ENCODE measurements at places on chromosomes 5 and 9.

- DNase-seq = no peak
These were observed 1892.1 kb downstream of the MAT2B start for GRCh38 chr5:165397516-165397915.

GRCh38 chr9:94948567-94949235 is 222.2 kb downstream of the AOPEP start:
- DNase-seq = no peak

GRCh38 chr5:119630752-119631440 is 1.5 kb downstream of the FAM170A start:
- no peak for DNase-seq

- DNase-seq = no peak
These were observed 82.2 kb upstream of the RFX3 start for GRCh38 chr9:3608011-3608410.

- DNase-seq = no peak
These were observed 16.2 kb downstream of the PCDH12 start for GRCh38 chr5:141941779-141942178.

DNA sequence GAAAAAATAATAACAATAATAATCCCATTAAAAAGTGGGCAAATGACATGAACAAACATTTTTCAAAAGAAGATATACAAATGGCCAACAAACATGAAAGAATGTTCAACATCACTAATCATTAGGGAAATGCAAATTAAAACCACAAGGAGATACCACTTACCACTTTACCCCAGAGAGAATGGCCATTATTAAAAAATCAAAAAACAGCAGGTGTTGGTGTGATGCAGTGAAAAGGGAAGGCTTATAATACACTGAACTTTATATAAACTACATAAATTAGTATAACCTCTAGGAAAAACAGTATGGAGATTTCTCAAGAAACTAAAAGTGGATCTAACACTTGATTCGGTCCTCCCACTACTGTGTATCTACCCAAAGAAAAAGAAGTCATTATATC is 81.9 kb downstream of the DROSHA start:
- DNase-seq = no peak

- DNase-seq = no peak
These were observed 23.3 kb downstream of the MCTP1 start for GRCh38 chr5:95261437-95262175.

DNA sequence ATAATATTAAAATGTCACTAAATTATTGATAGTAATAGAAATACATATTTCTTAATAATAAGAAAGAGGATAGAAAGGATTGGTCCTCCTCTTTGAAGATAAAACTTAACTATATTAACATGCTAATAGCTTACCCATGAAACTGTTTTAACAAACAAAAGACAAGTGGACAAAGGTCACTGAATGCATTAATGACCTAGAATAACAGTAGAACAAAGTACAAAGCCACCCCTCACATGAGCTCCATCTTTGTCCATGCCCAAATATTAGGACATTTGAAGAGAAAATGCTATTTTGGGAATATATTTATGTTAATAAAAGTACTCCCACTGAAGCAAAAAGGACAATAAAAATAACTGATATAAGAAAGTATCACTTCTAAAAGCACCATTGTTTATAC is 34.1 kb upstream of the SLC22A5 start:
- DNase-seq = no peak

DNA sequence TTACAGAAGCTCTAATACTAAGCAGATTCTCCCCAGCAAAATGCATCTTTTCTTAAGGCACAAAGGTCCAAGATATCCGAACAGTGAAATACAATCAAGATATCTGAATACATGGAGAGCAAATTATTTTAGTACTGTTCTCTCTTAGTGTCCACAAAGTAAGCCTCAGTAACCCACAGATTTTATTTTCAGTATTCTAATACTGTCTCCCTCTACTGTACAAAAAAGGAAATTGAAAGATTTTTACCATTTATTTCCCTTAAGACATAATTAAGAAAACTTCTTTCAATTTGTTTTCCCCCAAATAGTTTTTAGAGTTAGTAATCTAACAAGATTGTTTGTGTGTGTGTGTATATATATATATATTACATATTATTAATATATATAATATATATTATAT is 24.7 kb upstream of the NOL6 start:
- no peak for DNase-seq

GRCh38 chr5:78845470-78845869 is 139.6 kb downstream of the ARSB start:
- DNase-seq = no peak

GRCh38 chr5:32753051-32753450 is 41.9 kb downstream of the NPR3 start:
- no peak for DNase-seq

GRCh38 chr5:123398058-123398733 is 25.0 kb downstream of the CEP120 start:
- DNase-seq = no peak

DNA sequence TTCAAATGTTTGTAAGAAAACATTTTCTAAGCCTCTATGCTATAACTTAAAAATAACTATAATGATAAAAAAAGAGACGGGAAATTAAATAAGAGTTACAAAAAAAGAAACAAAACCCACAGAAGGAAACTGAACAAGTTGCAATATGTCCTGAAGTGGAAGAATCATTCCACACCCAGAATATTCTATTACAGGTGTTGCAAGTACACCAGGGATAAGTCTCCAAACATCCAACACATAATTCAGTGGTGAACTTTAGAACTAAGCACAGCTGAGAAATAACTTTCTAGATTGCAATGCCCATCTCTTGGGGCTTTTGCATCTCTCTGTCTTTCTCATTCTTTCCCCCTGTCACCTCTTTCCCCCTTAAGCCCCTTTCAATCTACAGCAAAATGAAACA is 325.2 kb downstream of the BRINP1 start:
- no peak for DNase-seq

- DNase-seq = no peak
These were observed 66.2 kb upstream of the CLINT1 start for GRCh38 chr5:157924931-157925729.

DNA sequence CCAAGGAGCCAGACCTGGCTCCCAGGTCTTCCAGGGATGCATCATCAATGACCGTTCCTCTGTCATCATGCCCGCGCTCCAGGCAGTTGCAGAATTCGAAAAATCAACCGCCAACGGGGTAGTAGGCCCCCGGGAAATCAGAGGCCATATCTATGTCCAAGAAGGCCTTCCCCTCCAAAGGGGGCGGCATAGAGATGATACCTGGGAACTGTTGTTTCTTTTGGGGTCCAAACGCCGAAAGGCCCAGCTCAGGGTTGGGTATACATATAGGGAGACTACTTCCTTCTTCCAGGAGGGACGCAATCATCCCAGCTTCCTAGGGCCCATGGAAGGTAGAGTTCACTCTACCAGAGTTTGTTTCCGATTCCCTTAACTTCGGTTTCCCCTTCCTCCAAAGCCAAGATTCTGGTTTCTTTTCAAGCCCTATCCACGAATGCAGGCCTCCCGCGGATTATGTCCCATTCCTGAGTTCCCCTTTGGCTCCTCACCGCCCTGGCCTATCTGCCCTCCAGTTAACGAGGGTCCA is 754 bp downstream of the DCAF12 start:
- DNase-seq = no peak

- DNase-seq = no peak
These were observed 81.2 kb downstream of the ROR2 start for GRCh38 chr9:91868732-91869391.

DNA sequence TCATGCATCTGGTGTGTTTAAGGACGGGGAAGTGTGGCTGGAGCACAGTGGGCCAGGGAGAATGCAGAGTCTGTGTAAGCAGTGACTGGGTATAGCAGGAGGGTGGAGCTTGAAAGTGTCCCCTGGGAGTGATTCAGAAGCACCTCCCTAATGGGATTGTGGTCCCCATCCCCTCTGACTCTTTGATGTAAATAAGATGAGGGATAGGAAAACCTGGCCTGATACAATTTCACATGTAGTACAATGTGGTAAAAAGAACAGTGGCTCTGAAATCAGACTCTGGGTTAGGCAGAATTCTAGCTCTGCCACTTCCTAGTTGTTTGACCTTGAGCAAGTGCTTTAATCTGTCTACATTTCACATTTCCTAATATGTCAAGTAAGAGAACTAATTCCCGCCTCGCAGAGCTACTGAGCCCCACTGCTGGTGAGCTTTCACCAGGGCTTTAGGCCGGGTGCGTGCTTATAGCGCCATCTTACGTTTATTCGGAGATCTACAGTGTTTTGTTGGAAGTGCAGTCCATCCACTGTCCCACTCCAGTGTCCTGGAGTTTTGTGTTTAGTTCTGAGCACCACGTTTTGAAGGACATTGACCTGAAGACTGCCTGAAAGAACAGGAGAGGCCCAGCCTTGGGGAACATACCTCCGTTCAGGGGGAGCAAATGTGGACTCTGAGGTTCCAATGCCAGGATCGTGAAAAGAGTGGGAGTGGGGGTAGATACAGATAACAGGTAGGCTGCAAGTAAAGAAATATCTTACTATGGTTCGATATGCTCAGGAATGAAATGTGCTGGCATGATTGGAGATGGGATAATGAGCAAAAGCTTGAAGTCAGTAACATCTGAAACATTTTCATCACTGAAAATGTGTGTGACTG is 51.2 kb upstream of the TESK1 start:
- DNase-seq = peak; percentile 26

DNA sequence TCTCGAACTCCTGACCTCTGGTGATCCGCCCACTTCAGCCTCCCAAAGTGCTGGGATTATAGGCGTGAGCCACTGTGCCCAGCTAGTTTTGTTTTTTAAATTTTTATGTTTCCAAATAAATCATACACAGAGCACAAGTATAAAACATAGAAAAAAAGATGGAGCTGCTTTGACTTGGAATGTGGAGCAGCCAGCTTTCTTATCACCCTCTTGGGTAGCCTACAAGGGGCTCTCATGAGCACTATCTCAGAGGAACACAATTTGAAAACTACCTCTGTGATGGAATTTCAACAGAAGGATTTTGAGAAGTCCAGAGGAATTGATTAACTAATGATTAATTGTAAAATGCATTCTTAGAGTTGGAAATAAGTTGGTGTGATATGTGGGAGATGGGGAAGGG is 45.9 kb downstream of the NSD1 start:
- no peak for DNase-seq

GRCh38 chr9:15377625-15378540 is 44.8 kb upstream of the SNAPC3 start:
- no peak for DNase-seq

DNA sequence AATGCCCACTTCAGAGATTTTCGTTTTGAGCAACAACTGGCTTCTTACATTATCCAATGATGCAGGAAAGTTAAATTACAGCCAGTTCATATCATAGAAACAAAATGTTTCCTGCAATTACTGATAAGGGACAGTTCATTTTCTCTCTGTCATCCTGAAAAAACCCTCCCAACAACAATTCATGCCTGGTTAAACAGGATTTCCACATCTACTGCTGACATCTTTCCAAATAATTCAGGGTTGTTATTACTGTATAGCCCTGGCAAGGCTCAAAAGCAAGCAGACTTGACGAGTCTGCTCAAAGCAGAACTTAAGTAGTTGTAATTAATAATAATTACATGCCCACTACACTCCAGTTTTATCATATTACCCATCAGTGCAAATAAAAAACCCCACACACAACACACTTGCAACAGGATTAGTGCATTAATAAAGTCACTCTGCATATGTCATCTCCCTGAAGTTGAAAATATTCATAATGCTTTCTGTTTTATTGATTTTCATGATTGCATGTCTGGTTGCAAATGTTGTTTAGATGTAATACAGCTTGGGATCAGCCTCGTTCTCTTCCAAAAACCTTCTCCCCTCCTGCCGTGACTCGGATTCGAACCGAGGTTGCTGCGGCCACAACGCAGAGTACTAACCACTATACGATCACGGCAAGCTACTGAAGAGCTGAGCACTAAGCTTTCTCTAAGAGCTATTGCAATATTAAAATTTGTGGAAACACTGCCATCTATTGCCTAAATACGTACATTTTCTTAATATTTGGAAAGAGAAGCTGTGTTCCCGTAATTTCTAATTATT is 119.6 kb upstream of the NFIB start:
- DNase-seq = no peak

- DNase-seq = no peak
These were observed 97.1 kb upstream of the APC start for GRCh38 chr5:112640546-112640945.

- DNase-seq = no peak
These were observed 131.1 kb downstream of the TLE1 start for GRCh38 chr9:81558091-81558830.

DNA sequence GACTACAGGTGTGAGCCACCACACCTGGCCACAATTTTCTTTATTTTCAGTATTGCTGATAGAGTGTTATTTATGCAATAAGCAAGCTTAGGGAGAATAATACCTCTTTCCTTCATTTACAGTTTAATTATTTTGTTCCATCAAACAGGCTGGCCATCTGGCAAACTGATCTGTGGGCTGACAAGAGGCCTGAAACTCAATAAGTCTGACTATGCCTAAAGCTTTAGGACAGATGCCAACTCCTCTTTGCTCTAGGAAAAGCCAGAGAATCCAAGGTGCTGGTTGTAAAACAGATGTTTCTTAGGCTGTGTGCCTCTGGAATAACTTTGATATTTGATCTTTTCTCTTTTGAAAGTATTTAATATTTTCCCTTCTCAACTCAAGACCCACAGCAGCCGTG is 98.4 kb downstream of the TARS1 start:
- DNase-seq = no peak

DNA sequence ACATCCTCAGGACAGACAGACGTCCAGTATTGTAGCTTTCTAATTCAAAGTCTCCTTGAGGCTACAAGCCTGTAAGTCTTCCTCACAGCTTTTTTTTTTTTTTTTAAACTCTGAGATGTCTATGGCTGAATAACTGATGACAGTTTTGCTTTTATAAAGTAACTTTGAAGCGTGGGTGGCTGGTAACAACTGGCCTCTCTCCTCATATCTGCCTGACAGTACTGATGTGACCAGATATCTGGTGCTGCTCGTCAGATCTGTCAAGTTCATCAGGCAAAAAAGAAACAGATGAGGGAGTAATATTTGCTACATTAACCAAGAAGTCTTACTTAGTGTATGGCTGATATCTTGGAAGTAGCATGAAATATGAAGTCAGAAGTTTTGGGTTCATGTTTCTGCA is 72.6 kb downstream of the GDNF start:
- DNase-seq = no peak

DNA sequence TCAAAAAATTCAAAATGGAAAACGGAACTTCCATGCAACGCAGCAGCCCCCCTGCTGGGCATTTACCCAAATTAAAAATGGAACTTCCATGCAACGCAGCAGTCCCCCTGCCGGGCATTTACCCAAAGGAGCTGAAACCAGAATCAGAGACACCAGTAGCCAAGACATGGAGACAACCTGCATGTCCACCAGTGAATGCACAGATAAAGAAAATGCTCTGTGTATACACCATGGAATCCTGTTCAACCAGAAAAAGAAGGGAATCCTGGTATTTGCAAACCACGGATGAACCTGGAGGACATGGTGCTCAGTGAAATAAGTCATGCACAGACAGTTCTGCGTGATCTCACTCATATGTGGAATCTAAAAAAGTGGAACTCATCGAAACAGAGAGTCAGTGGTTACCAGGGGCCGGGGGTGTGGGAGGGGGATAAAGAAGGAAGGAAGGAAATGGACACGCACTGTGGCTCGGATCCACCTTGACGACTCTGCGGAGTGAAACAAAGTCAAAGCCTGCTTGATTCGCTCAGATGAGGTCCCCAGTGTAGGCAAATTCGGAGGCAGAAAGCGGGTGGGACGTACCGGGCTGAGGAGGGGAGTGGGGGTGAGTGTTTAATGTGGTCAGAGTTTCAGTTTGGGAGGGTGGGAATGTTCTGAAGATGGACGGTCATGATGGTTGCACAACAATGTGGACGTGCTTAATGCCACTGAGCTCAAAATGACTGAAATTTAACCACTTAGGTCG is 40.2 kb upstream of the EXOC3 start:
- DNase-seq = no peak

GRCh38 chr5:82766206-82766605 is 311.0 kb downstream of the TMEM167A start:
- DNase-seq = no peak

Measured in CD4-positive, alpha-beta T cell treated with Interleukin-6 at 100 ng/mL for 8 hours (primary cell).